ENCODE measurements at places on chromosomes 4 and X.

GRCh38 chr4:53563824-53564223 is 27.5 kb downstream of the LNX1 start:
- DNase-seq = no peak

- DNase-seq = no peak
These were observed 123.2 kb upstream of the LNX1 start for GRCh38 chr4:53714236-53715140.

DNA sequence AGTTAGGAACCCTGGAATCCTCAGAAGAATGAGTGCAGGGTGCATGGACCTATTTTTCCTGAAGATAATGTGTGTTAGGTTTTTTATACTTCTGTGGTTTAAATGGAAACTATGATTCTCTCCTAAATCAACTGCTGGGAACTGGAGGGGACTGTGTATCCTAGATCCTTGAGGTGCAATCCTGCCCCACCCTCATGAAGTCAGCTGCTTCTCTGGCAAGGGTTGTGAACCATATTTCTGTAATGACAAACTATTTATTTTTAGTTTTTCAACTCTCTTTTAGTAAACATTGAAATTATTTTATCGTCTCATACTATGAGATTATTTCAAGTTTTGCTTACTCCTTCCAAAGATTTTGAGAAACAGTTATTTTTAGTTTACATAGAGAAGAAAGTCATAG is 25.8 kb upstream of the VEGFC start:
- DNase-seq = no peak

DNA sequence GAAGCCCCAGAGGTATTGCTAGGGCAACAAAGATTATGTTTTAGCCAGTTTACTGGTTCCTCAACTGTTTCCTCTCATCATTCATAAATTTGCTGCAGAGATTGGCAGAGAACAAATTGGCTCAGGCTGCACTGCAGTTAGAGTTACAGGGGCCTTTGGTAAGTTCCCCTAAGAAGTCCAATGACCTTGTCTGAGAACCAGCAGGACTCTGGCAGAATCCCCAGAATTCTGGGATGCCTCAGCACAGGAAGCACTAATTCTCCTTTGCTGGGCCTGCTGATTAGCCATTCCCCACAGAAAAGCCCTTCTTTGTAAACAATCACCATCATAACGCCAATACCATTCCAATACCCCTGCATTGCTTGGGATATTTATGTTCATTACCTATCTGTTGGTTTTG is 151.3 kb downstream of the USP46 start:
- no peak for DNase-seq

DNA sequence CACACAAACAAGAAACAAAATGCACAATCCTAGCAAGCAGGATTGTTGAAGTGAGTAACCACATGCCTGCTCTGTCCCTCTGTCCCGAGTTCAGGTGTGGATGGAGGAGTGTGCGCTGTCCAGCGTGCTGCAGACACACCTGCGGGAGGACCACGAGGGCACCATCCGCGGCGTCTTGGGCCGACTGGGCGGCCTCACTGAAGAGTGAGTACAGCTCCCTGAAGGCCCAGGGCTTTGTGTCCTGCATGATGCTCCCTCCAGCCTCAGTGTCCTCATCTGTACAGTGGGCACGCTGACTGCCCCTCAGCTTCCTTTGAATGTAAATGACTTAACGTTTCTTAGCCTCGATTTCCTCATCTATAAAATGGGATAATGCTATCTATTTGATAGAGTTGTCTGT is 82.5 kb downstream of the EVC start:
- DNase-seq = no peak

Data from NCI-H774 (cell line).